ENCODE measurements at places on chromosomes 7 and 10. TPM values are rescaled to one million over a fixed set of nuclear protein-coding genes. Genes with fewer than 3 reads are reported as not detected.

Gene MKI67
- total RNA-seq: 0.26 TPM

Gene TAS2R38
- not detected for total RNA-seq

Gene YAE1
- total RNA-seq: 36.3 TPM

Gene SAMD9L
- total RNA-seq: 15.7 TPM

Gene OLAH
- total RNA-seq: not detected

Gene CC2D2B
- total RNA-seq: 0.33 TPM

Gene ZPBP
- not detected for total RNA-seq

Gene PLAC9
- total RNA-seq: 16.7 TPM

Gene MAGI2
- 17.0 TPM for total RNA-seq

Gene RADIL
- 0.33 TPM for total RNA-seq

Gene PTF1A
- not detected for total RNA-seq

Gene ZFYVE27
- total RNA-seq: 16.9 TPM

Gene PON1
- total RNA-seq: not detected

Gene RELN
- total RNA-seq: 0.33 TPM

Gene FOXP2
- total RNA-seq: 8.4 TPM

Gene PDZD7
- total RNA-seq: 1.3 TPM

Gene AZGP1
- not detected for total RNA-seq

Gene IKZF1
- total RNA-seq: not detected

Gene GRID1
- 0.33 TPM for total RNA-seq

Gene NPY4R
- not detected for total RNA-seq

Gene ACSM6
- total RNA-seq: not detected

Gene PAX2
- total RNA-seq: not detected

Gene LRRC61
- total RNA-seq: 0.33 TPM

Gene MYL7
- not detected for total RNA-seq

Gene SVOPL
- total RNA-seq: not detected

Gene FOXI2
- total RNA-seq: not detected

Gene LIPN
- total RNA-seq: not detected

Gene NCF1
- total RNA-seq: under 0.01 TPM

Gene NACAD
- total RNA-seq: 1.3 TPM

Gene NUTM2B
- total RNA-seq: 0.51 TPM

Gene CYP2E1
- 0.50 TPM for total RNA-seq

Gene AKR1D1
- not detected for total RNA-seq

Gene EZH2
- 6.7 TPM for total RNA-seq

Measured in fibroblast of lung (primary cell).